Mesothelial cell of epicardium (in vitro differentiated cells): ENCODE measurements at places on chromosomes 1 and 21.

DNA sequence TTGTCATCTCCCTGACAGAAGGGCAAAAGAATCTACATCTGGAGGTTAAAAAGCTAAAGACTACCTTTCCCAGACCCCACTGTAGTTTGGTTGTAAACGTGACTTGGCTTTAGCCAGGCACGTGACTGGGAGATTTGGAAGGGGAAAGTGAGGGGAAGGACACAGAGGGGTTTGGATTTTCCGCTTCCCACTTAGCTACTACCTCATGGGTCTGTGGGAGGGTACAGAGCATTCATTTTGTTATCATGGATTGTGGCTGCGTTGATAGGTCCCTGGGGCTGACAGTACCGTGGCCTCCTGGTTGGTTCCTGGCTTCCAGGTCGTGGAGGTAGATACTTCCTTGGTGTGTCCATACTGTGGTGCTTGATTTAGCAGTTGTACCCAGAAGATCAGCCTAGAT lies 2.6 kb downstream of the CHD1L start:
- peak overlapping the region; percentile 2 for H3K27ac ChIP-seq
- no peaks in the 10 kb centered on the region for H3K36me3 ChIP-seq
- peaks cover 48% of the 10 kb centered on the region for H3K4me1 ChIP-seq
- H3K4me3 ChIP-seq: no peak overlapping the region
- no peaks in the 10 kb centered on the region for H3K27me3 ChIP-seq

- no peak overlapping the region for H3K27ac ChIP-seq
- no peak overlapping the region for H3K4me3 ChIP-seq
- peaks cover 8% of the 10 kb centered on the region for H3K4me1 ChIP-seq
- DNase-seq: no peak
- H3K27me3 ChIP-seq: no peaks in the 10 kb centered on the region
Observed at GRCh38 chr1:173224280-173224892, 17.3 kb upstream of the TNFSF4 start.

GRCh38 chr1:29549001-29549400 lies 312.7 kb downstream of the PTPRU start:
- DNase-seq: no peak
- no peak overlapping the region for H3K4me3 ChIP-seq
- no peak overlapping the region for H3K27ac ChIP-seq
- no peaks in the 10 kb centered on the region for H3K36me3 ChIP-seq
- H3K27me3 ChIP-seq: peaks cover 13% of the 10 kb centered on the region

DNA sequence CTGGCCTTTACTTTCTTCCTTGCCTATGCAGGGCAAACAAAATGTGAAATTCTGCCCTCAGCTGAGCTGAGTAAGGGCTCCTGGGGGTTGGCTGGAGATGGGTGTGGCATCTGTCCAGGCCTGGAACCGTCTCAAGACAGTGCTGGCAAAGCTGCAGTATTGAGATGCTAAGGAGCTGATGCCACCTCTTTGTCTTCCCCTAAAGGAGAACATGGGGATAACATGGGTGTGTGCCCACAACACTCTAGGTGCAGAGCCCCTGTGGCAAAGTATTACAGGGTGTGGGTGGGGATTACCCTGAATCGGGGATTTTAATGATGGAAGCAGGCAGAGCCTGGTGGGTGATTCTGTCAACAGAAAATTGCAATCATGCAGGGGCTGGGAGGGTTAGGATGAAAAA lies 2.5 kb upstream of the ST3GAL3 start:
- H3K27me3 ChIP-seq: no peaks in the 10 kb centered on the region
- peaks cover 14% of the 10 kb centered on the region for H3K36me3 ChIP-seq
- H3K27ac ChIP-seq: peak overlapping the region; percentile 39
- no peak overlapping the region for H3K4me3 ChIP-seq
- peaks cover 18% of the 10 kb centered on the region for H3K4me1 ChIP-seq

DNA sequence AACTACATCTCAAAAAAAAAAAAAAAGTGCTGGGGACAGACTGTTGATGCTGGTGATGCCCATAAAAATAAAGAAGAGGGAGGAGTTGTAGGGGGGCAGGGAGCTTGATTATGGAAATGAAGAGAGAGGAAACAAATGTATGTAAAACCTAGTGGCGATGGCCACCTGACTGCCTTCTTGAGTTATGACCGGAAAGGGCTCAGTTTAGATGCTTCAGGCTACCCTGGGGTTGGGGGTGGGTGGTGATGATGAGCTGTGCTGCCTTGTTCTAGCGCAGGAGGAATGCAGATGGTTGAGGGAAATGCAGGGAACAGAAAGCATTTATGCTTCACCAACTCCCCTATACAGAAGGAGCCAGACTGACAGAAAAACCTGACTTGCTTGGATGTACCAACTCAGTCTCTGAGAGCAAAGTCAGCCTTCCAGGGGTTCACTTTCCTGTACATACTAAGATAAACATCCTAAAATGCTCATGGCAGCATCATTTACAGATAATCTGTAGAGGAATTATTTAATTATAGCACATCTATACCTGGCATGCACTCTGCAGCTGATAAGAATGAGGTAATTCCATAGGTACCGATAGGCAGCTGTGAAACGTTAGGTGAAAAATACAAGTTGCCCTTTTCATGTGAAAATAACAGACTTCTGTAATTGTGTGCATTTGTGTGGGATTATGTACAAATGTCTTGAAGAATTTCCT lies 8.0 kb upstream of the BCAR3 start:
- H3K4me3 ChIP-seq: no peak overlapping the region
- H3K4me1 ChIP-seq: peaks cover 13% of the 10 kb centered on the region
- H3K27ac ChIP-seq: no peak overlapping the region
- no peak for DNase-seq

- H3K27me3 ChIP-seq: no peaks in the 10 kb centered on the region
- H3K4me3 ChIP-seq: no peak overlapping the region
- no peak overlapping the region for H3K27ac ChIP-seq
Observed at GRCh38 chr1:242467556-242468145, 56.8 kb downstream of the PLD5 start.

DNA sequence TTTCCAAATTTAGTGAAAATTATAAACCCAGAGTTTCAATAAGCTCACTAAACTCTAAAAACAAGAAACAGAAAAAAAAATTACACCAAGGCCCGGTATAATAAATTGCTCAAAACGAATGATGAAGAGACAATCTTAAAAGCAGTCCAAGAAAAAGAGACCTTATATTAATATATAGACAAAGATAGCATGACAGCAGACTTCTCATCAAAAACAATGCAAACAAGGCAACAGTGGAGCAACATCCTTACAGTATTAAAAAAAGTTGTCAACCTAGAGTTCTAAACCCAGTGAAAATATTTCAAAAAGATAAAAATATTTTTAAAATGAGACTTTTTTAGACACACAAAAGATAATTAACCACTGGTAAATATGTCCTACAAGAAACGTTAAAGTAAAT lies 46.7 kb downstream of the KIFAP3 start:
- H3K4me1 ChIP-seq: peaks cover 3% of the 10 kb centered on the region
- no peak overlapping the region for H3K4me3 ChIP-seq
- H3K36me3 ChIP-seq: peaks cover 38% of the 10 kb centered on the region
- DNase-seq: no peak

- peaks cover 5% of the 10 kb centered on the region for H3K4me1 ChIP-seq
- no peaks in the 10 kb centered on the region for H3K36me3 ChIP-seq
- no peak overlapping the region for H3K4me3 ChIP-seq
Observed at GRCh38 chr1:67544921-67545320, 114.7 kb upstream of the SERBP1 start.

DNA sequence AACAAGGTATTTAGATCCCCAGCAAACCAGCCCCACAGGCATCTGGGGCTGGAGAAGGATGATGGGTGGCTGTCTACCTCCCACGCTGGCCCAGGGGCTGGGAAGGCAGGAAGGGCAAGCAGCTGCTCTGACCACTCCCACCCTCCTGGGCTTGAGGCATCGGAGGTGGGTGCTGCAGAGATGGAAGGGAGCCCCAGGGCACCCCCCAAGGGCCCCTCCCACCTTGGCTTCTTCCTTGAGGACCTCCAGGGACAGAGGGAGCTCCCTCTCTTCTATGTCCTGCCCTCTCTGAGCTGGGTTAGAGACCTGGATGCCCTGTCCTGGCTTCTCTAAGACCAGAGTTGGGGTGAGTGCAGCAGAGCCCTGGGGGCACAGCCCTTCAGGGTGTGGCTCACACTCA lies 3.1 kb downstream of the CD52 start:
- DNase-seq: no peak
- peaks cover 14% of the 10 kb centered on the region for H3K4me1 ChIP-seq
- peaks cover 9% of the 10 kb centered on the region for H3K36me3 ChIP-seq
- no peaks in the 10 kb centered on the region for H3K27me3 ChIP-seq
- no peak overlapping the region for H3K4me3 ChIP-seq

- H3K4me1 ChIP-seq: peaks cover 38% of the 10 kb centered on the region
- no peak overlapping the region for H3K4me3 ChIP-seq
- no peaks in the 10 kb centered on the region for H3K27me3 ChIP-seq
- no peaks in the 10 kb centered on the region for H3K36me3 ChIP-seq
- no peak overlapping the region for H3K27ac ChIP-seq
Observed at GRCh38 chr1:182629080-182629479, 24.9 kb upstream of the RGS16 start.

- no peak overlapping the region for H3K4me3 ChIP-seq
- peaks cover 21% of the 10 kb centered on the region for H3K27me3 ChIP-seq
- H3K27ac ChIP-seq: no peak overlapping the region
- no peaks in the 10 kb centered on the region for H3K36me3 ChIP-seq
- no peaks in the 10 kb centered on the region for H3K4me1 ChIP-seq
Observed at GRCh38 chr1:58104960-58105359, 441.6 kb downstream of the OMA1 start.

DNA sequence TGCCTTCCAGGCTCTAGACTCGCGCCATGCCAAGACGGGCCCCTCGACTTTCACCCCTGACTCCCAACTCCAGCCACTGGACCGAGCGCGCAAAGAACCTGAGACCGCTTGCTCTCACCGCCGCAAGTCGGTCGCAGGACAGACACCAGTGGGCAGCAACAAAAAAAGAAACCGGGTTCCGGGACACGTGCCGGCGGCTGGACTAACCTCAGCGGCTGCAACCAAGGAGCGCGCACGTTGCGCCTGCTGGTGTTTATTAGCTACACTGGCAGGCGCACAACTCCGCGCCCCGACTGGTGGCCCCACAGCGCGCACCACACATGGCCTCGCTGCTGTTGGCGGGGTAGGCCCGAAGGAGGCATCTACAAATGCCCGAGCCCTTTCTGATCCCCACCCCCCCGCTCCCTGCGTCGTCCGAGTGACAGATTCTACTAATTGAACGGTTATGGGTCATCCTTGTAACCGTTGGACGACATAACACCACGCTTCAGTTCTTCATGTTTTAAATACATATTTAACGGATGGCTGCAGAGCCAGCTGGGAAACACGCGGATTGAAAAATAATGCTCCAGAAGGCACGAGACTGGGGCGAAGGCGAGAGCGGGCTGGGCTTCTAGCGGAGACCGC lies 2.0 kb upstream of the OLIG2 start:
- no peaks in the 10 kb centered on the region for H3K36me3 ChIP-seq
- DNase-seq: no peak
- H3K27ac ChIP-seq: no peak overlapping the region

DNA sequence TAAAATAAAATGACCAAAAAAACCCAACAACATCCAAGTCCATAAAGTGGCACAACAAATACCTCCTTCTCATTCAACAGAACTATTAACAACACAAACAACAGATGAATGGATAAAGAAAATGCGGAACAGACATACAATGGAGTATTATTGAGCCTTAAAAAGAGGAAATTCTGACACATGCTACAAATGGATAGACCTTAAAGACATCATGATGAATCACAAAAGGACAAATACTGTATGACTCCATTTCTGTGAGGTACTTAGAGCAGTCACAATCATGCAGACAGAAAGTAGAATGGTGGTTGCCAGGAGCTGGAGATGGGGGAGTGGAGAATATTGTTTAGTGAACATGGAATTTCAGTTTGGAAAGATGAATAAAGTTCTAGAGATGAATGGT lies 42.6 kb downstream of the EYA3 start:
- H3K4me1 ChIP-seq: no peaks in the 10 kb centered on the region
- DNase-seq: no peak
- no peak overlapping the region for H3K27ac ChIP-seq
- no peak overlapping the region for H3K4me3 ChIP-seq

GRCh38 chr1:212007886-212008285 lies 27.5 kb downstream of the INTS7 start:
- no peaks in the 10 kb centered on the region for H3K4me1 ChIP-seq
- peaks cover 6% of the 10 kb centered on the region for H3K36me3 ChIP-seq
- DNase-seq: no peak
- H3K27me3 ChIP-seq: no peaks in the 10 kb centered on the region
- no peak overlapping the region for H3K4me3 ChIP-seq
- no peak overlapping the region for H3K27ac ChIP-seq

GRCh38 chr1:91744953-91745639 lies 140.9 kb downstream of the TGFBR3 start:
- H3K4me3 ChIP-seq: no peak overlapping the region
- H3K27ac ChIP-seq: no peak overlapping the region
- no peaks in the 10 kb centered on the region for H3K27me3 ChIP-seq

GRCh38 chr1:87464022-87464490 lies 135.4 kb downstream of the LMO4 start:
- H3K4me3 ChIP-seq: no peak overlapping the region
- H3K36me3 ChIP-seq: peaks cover 5% of the 10 kb centered on the region
- no peak for DNase-seq

DNA sequence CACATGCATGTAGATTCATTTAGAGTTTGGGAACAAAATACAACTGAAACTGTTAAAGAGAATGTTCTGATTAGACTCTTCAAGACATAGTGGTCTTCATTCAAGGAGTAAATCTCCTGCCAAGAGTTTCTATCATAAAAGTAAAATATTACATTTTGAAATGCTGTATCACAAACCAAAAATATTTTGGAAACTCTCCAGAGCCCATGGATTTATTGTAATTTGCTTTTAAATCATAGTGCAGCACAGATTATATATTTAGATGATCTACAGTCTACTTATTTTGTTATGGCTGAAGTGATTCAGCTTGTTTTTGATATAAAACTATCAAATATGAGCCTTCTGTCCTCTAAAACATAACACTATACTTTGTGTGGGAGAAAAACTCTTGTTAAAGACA lies 105.3 kb downstream of the DISP1 start:
- H3K27ac ChIP-seq: peak overlapping the region; percentile 87
- peaks cover 24% of the 10 kb centered on the region for H3K4me1 ChIP-seq
- peaks cover 21% of the 10 kb centered on the region for H3K36me3 ChIP-seq
- no peak for DNase-seq
- no peaks in the 10 kb centered on the region for H3K27me3 ChIP-seq

GRCh38 chr1:1118011-1118875 lies 2.4 kb upstream of the C1orf159 start:
- H3K27me3 ChIP-seq: peaks cover 36% of the 10 kb centered on the region
- peaks cover 14% of the 10 kb centered on the region for H3K4me1 ChIP-seq

DNA sequence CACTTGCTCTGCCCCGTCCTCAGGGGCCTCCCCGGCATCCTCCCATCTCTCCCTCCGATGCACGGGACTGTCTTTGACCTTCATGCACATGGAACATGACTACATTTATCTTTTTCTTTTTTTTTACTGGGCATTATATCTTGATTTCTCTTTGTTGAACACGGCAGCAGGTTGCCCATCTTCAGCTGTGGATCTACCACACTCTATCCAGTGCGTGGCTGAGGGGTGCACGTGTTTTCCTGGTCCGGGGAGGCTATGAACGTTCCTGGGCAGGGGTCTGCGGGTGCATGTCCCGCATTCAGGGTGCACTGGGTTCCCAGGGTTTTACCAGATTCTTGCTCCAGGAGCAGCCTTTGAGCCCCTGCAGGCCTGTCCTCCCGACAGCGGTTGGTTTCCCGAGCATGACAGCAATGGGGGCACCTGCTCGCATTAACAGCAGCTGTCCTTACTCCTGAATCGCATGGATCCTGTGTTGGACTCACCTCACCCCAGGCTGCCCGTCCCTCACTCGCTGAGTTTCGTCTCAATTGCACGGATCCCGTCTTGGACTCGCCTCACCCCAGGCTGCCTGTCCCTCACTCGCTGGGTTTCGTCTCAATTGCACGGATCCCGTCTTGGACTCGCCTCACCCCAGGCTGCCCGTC lies 7.4 kb downstream of the POFUT2 start:
- no peak overlapping the region for H3K27ac ChIP-seq
- H3K4me3 ChIP-seq: no peak overlapping the region
- no peaks in the 10 kb centered on the region for H3K27me3 ChIP-seq
- no peaks in the 10 kb centered on the region for H3K4me1 ChIP-seq
- DNase-seq: peak; percentile 30
- peaks cover 27% of the 10 kb centered on the region for H3K36me3 ChIP-seq
